MCF 10A (cell line): ENCODE measurements at places on chromosomes 16 and 17. TPM values are rescaled to one million over a fixed set of nuclear protein-coding genes. Genes with fewer than 3 reads are reported as not detected.
A peak's percentile ranks its signal among the peaks of the same experiment; 100 is the strongest.

Gene NPIPA8
- 25.0 and 32.6 TPM in 2 replicates for total RNA-seq

DNA sequence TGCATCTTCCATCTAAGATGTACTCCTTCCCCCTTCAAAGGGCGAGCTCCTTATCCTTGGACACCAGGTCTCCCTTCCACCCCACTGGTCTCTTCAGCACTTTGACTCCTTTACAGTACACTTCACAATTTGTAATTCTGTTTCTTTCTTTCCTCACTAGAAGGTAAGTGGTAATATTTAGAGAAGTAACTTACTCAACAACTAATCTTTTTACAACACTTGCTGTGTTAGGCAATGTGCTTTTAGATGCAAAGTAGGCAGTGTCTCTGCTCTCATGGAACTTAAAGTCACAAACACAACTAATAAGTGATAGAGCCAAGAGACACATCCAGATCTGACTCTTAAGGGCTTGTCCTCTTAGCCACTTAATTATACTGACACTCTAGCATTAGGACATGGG is 6.4 kb downstream of the SIAH1 start:
- H3K4me3 ChIP-seq, result no peak overlapping the region
- no peaks in the 10 kb centered on the region for H3K27me3 ChIP-seq
- H3K27ac ChIP-seq, result peak overlapping the region; percentile 49
- DNase-seq, result no peak

DNA sequence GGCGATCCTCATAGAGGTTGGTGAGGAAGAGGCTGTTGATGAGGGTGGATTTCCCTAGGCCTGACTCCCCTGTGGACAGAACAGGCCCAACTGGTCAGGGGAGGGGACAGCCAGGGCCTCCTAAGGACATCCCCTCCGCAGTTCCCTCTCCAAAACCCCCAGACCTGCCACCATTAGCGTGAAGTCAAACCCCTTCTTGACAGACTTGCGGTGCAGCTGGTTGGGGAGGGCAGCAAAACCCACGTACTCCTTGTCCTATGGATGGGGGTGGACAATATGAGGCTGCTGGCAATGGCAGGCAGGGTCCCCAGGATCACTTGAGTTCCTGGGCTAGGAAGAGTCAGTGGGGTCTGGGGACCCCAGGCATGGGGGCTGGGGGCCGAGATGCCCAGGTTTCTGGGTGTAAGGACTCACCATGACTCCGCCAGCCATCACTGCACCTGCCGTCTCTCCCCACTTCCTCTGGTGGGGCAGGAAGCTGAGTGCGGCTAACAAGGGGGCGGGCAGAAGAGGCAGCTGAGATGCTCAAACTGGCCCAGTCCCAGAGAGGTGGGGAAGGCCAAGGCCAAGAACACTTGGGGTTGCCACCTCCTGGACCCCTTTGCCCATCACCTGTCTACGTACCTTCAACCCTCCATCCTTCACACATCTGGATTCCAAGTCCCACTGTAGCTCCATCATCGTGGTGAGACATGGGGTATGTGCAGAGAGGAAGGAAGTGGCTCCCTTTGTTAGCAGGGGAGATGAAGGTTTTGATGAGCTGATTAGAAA is at the start of gene SEPTIN1:
TSS of gene SEPTIN1 (minus strand) at position 451 of the 771 bp plus-strand sequence. CDS start at position 432, 19 bp downstream.
- no peak within 1 kb of the TSS for H3K4me3 ChIP-seq
- peaks cover 9% of the 10 kb centered on the region for H3K4me1 ChIP-seq
- H3K27ac ChIP-seq, result no peak within 1 kb of the TSS
- no peaks in the 10 kb centered on the region for H3K27me3 ChIP-seq

GRCh38 chr16:67936880-67937605 is 393 bp upstream of the PSMB10 start:
- H3K27me3 ChIP-seq, result no peaks in the 10 kb centered on the region
- H3K27ac ChIP-seq, result peak overlapping the region; percentile 98
- H3K36me3 ChIP-seq, result peaks cover 75% of the 10 kb centered on the region
- peak; percentile 68 for DNase-seq

DNA sequence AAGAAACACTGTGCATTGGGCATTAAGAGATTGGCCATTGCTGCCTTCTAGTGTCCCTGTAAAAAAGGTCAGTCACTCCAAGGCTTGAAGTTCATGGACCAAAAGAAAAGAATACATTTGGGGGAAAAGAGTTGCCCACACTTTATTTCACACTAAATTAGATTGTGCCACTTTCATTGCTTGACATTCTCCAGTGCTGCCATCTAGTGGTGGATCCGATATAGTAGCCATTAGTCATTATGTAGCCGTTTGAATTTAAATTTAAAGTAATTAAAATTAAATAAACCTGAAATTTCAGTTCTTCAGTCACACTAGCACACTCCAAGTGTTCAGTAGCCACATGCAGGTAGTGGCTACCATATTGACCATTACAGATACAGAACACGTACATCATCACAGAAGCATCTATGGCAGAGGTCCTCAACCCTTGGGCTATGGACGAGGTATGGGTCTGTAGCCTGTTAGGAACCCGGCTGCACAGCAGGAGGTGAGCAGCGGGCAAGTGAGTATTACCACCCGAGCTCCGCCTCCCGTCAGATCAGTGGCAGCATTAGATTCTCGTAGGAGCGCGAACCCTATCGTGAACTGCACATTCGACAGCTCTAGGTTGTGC is 21.9 kb upstream of the CDH5 start:
- H3K4me1 ChIP-seq, result no peaks in the 10 kb centered on the region
- no peak overlapping the region for H3K4me3 ChIP-seq
- DNase-seq, result peak; percentile 61
- peaks cover 71% of the 10 kb centered on the region for H3K27me3 ChIP-seq
- H3K36me3 ChIP-seq, result no peaks in the 10 kb centered on the region
- H3K27ac ChIP-seq, result no peak overlapping the region

Gene LGALS9
- 0.44 and 0.54 TPM in 2 replicates for total RNA-seq

DNA sequence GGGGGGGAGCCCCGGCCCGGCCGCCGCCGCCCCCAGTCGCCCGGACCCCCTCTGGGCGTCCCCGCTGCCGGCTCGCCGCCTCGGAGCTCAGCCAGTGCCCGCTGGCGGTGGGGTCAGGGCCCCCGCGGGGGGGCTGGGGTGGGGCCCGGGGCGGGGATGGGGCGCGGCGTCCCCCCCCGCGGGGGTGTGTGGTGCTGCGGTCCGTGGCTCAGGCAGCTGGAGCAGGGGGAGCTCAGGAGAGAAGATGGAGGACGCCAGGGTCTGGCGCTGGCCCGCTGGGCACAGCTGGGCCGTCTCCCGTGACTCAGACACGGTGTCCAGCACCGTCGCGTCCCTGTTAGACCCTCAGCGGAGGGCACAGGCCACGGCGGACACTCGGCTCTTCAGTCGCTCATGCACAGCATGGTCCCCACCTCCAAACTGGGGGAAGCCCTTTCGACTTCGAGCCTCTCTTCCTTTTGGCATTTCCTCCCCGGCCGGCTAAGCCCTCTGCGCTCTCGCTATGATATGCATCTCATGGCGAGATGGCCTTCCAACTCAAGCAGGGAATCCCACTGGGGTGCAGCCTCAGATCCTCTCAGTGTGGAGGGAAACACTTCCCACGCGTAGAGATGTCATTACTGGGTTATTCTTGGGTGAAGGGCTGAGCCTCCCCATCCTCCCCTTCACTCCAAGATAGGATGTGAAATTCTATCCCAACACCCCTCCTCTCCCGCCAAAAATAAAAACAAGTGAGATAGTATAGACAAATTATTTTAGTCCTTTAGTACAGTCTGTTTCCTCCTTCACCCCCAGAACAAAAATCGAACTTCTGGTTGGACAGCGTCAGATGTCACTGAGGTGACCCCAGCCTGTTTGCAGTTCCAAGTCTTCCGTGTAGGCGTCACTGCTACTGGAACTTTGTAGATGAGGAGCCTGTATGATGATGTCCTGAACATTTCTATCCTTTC is 522 bp upstream of the VEZF1 start:
- peak overlapping the region; percentile 99 for H3K4me3 ChIP-seq
- no peaks in the 10 kb centered on the region for H3K27me3 ChIP-seq
- peak overlapping the region; percentile 82 for H3K27ac ChIP-seq
- peak; percentile 63 for DNase-seq
- H3K36me3 ChIP-seq, result peaks cover 34% of the 10 kb centered on the region

- H3K27ac ChIP-seq, result no peak overlapping the region
- H3K36me3 ChIP-seq, result no peaks in the 10 kb centered on the region
- DNase-seq, result peak; percentile 45
- H3K4me1 ChIP-seq, result peaks cover 7% of the 10 kb centered on the region
- peaks cover 43% of the 10 kb centered on the region for H3K27me3 ChIP-seq
- H3K4me3 ChIP-seq, result no peak overlapping the region
Observed at GRCh38 chr16:66365651-66366050, 840 bp upstream of the CDH5 start.

Gene PRSS36
- total RNA-seq, result 0.49 and 1.0 TPM in 2 replicates

DNA sequence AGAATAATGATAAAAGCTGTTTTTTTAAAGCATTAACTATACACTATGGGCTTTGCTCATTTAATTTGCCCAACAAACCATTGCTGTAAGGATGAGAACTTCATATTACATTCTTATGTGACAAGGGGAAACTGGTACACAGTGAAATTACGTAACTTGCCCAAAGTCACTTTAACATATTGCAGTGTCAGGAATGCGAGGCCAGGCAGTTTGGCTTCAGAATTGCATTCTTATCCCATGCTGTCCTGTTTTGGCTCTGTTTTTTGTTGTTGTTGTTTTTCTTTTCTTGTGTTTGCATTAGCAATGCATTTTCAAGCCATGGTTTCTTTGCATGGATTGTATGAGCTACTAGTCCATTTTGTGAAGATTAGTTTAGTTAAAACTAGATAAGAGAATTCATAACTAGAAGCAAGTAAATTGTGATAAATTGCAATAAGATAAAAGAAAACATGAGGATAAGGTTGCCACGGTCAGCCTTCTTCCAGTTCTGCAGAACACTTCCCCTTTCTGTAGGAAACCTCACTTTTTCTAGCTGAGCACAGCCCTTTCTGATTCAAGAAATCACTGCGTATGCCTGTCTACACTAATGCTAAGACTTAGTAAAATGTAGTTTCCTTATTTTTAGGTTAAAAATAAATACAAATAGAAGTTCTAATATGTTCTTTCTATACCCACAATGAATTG is 221.3 kb upstream of the KCNJ16 start:
- DNase-seq, result no peak
- H3K27me3 ChIP-seq, result no peaks in the 10 kb centered on the region
- H3K4me1 ChIP-seq, result peaks cover 13% of the 10 kb centered on the region
- H3K4me3 ChIP-seq, result no peak overlapping the region
- no peak overlapping the region for H3K27ac ChIP-seq

- no peak overlapping the region for H3K4me3 ChIP-seq
- no peak overlapping the region for H3K27ac ChIP-seq
- no peaks in the 10 kb centered on the region for H3K27me3 ChIP-seq
- no peak for DNase-seq
- H3K36me3 ChIP-seq, result no peaks in the 10 kb centered on the region
Observed at GRCh38 chr16:54697677-54698076, 233.0 kb upstream of the IRX5 start.

GRCh38 chr17:6796887-6797490 is 21.0 kb downstream of the FBXO39 start:
- H3K27me3 ChIP-seq, result no peaks in the 10 kb centered on the region
- H3K36me3 ChIP-seq, result no peaks in the 10 kb centered on the region
- H3K4me1 ChIP-seq, result no peaks in the 10 kb centered on the region
- peak; percentile 69 for DNase-seq
